HFF-Myc (cell line): ENCODE measurements at places on chromosomes 4 and X.

GRCh38 chr4:8410641-8411271 lies 29.8 kb downstream of the ACOX3 start:
- DNase-seq = no peak

DNA sequence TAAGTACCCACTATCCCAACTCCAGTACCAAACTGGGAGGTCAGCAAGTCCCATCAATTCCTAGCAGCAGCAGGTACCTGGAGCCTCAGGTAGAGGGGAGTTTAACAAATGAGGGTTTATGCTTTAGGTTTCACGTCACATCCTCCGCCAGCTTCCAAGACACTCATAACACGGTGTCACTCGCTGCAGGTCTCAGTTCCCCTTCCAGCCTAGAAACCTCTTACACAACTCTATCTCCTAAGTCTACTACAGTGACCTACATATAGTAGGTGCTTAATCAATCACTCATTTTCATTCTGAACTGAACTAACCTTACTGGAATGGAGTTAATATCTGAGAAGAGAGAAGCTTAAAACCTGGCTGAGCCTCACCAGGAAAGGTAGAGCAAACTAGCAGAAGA lies 96.0 kb downstream of the EFHC2 start:
- no peak for DNase-seq

- DNase-seq = peak; percentile 92
Measured at GRCh38 chr4:124060261-124060918, 652.1 kb downstream of the ANKRD50 start.

DNA sequence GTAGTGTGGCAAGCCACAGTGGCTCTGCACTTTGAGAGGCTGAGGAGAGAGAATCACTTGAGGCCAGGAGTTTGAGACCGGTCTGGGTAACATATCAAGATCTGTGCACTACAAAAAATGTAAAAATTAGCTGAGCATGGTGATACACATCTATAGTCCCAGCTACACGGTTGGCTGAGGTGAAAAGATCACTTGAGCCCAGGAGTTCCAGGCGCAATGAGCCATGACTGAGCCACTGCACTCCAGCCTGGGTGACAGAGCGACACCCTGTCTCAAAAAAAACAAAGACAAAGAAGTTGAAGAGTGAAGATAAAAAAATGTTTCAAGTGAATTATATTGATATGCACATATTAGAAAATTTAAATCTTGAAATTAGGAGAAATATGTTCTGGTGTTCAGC lies 46.3 kb downstream of the SULT1B1 start:
- no peak for DNase-seq

- DNase-seq = no peak
Measured at GRCh38 chr4:188295899-188296298, 156.7 kb downstream of the TRIML1 start.

DNA sequence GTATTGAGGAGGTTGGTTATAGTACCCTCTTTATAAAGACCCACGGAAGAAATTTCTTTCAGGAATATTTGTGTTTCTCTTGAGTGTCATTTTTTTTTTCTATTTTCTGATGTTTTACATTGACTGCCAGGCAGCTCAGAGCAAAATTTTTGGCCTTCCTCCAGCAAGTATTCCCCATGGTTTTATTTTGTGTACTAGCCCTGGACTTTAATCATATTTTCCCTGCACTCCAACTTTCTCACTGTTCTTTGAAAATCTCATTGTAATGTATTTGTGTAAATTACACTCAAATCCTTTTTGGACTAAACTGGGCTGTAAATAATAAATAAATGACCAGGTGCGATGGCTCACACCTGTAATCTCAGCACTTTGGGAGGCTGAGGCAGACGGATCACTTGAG lies 45.6 kb upstream of the USP46 start:
- no peak for DNase-seq

DNA sequence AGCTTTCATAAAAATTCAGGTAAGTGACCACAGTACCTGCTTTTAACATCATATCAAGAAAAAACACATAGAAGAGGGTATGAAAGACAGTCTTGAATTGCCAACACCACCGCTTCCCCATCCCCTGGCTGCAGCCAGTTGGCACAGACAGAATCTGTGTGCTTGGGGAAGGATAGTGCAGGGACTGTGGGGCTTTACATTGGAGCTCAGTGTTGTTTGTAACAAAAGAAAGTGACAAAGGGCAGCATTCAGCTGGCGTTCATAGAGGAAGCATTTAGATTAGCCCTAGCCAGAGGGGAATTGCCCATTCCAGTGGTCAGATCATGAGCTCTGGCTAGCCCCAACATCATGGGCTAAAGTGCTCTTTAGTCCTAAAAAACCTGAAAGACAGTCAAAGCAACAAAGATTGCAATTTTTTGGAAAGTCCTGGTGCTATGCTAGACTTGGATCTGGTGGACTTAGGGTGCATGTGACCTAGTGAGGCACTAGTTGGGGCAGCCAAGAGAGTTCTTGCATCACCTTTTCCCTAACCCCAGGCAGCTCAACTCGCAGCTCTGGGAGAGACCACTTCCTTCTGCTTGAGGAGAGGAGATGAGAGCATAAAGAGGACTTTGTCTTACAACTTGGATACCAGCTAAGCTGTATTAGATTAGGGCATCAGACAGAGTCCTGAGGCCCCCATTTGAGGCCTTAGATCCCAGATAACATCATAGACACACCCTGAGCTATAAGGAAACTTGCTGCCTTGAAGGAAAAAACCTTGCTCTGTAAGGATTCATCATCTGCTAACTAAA lies 1602.4 kb upstream of the ADGRL3 start:
- DNase-seq = no peak

DNA sequence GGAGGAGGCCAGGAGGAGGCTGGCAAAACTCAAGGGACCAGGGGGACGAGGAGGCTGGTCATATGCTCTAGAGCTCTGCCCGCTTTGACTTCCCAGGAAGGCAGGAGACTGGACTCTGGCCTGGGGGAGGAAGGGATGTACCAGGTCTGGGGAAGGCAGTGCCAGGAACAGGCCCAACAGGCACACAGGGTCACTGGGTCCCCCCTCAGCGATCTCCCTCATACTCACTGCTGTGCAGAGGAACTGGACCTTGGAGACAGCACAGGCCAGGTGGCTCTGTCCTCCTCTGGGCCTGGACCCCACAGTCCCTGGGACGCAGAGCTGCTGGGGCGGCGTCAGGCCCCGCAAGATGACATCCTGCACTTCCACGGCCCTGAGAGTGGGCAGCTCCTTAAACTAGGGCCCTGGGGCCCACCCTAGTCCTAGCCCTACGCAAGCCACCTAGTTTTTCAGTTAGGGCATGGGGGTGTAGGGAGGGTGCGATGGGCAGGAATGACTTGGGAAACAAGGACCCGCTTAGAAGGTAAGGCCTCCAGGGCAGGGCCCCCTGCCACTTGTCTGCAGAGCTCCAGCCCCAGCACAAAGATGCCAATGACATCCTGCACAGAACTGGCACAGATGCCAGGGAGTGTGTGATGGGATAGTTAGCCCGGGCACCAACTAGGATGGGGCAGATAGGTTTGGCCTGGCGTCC lies 59.5 kb downstream of the HTRA3 start:
- DNase-seq = no peak

DNA sequence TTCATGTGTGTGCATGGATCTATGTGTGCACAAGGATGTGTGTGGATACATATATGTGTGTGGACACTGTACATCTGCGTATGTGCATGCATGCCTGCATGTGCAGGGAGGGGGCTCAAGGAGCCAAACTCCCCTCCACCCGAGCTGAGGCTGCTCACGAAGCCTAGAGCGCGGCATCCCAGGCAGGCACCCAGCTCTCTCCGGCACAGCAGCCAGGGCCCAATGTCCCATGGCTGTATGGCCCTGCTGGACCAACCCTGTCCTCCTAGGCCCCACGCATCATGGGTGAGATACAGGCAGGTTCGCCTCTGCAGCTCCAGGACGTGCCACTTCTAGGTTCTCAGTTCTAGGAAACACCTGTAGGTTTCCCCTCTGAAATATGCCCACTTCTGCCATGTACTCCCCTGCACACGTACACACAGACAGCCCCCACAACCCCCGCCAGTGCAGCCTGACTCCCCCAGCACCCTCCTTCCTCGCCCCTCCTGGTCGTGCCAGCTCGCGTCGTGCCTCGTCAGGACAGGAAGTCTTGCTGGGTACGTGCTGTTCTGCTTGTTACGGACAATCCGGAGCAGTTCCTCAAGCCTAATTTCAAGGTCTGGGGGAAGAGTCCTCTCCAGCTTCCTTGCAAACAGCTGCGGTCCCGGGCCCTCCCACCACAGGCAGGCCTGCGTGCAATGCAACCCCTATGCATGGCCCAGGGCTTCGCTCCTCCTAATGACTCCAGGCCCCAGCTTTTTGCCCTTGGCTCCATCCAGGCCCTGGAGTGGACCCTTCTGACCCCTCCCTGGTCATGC lies 3.2 kb upstream of the ADRA2C start:
- no peak for DNase-seq

DNA sequence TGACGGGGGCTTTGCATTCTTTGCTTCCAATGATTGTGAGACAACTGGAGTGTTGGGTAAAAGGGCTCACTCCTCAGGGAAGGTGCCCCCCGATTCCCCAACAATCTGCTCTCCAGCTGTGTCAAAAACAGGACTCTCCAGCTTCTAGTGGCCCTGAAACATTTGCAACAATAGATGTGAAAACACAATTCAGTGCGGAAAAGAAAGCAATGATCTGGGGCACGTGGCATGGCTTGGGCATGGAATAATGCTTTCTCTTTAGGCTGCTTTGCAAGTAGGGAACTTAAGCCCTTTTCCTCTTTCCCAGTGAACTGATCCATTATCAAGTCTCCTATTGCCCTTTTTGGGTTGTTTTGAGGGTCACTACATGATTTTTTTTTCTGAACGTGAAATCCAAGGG lies 239.9 kb downstream of the C4orf33 start:
- no peak for DNase-seq

DNA sequence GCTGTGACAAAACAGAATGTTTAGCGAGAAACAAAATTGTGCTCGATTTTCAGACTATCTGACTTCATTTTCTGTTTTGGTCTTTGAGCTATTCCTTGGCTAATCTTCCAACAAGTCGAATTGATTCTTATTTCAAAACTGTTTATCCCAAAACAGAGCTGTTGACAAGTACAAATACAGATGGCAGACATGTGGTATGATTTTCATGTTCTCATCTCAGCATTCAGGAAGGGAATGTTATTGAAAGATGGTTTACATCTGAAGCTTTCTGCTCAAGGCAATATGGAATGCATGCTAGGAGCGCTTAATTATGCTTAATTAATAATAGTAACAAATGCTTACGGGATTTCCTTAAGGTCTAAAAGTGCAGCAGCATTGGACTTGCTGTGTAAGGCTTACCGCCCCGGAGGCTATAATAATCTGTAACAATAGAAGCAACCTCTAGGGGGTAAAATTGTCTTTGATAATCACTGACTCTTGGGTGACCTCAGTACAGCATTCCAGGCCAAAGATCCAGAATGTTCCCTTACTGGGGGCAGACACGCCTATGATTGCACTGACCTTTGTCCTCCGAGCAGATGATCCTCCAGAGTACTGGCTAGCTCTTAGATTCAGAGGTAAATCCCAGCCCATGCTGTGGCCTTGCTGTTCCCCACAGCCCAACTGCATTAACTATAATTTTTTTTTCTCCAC lies 16.4 kb downstream of the LSM6 start:
- no peak for DNase-seq

GRCh38 chrX:71992711-71993110 lies 82.1 kb downstream of the NHSL2 start:
- DNase-seq = no peak

- no peak for DNase-seq
Measured at GRCh38 chr4:23333556-23333945, 556.3 kb downstream of the PPARGC1A start.

GRCh38 chrX:7746856-7747255 lies 96.1 kb upstream of the VCX start:
- DNase-seq = no peak

- DNase-seq = no peak
Measured at GRCh38 chrX:64977830-64978229, 1.6 kb upstream of the ZC4H2 start.
